ENCODE measurements at places on chromosomes 3 and 15.

DNA sequence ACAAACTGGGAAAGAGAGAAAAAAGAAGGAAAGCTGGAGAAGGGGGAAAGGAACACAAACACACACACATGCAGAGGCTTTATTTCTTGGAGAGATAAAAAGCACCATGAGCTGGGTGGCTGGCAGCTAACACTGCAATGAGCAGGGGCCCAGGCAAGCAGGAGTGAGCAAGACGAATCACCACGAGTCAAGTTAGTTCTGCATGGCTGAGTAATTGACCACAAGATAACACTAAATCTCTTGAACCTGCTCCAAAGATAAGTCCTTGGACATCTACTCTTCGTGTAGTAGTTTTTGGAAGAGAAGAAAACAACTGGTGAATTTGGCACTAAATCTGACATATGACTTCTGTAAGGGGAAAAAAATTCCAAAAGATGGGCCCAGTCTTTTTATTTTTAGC lies 100.9 kb downstream of the MYO5A start:
- DNase-seq, result no peak

- no peak for DNase-seq
These were observed 1135.1 kb downstream of the TUSC7 start for GRCh38 chr3:117844676-117845075.

- no peak for DNase-seq
These were observed 20.3 kb downstream of the IL12A start for GRCh38 chr3:160008961-160009360.

DNA sequence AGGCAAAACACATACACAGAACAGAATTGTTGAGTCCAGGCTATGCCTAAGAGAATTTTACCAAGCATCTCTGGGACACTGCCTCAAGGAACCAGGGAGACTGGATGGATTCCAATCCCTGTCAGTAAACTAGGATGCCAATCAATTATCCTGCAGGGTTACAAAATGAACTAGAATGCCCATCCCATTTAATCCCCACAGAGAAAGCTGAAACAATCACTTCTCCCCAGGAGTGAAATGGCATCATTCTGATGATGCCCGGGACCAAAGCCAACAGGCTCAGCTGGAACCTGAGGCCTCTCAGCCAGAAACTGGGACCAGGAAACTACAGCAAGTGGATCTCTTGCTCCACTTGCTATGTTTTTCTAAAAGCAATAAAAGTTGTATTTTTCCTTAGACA lies 130.0 kb upstream of the TJP1 start:
- DNase-seq, result no peak

GRCh38 chr3:78906930-78907329 lies 860.9 kb downstream of the ROBO1 start:
- no peak for DNase-seq
